ENCODE measurements at places on chromosomes 16 and 17. TPM values are rescaled to one million over a fixed set of nuclear protein-coding genes. Genes with fewer than 3 reads are reported as not detected.

TMIGD1 gene
- not detected for total RNA-seq

- DNase-seq: no peak
Measured at GRCh38 chr16:20918486-20919239, 18.1 kb downstream of the LYRM1 start.

DNA sequence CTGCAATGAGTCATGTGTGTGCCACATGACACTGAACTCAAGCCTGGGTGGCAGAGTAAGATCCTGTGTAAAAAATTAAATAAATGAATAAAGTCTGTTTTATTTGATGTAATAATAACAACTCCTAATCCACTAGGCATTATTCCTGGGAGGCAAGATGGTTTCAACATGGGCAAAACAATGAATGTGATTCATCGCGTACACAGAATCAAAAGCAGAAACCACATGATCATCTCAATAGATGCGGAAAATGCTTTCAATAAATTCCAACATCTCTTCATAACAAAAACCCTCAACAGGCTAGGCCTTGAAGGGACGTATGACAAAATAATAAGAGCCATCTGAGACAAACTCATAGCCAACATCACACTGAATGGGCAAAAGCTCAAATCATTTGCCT, 195.4 kb downstream of the CDH11 start:
- no peak for DNase-seq

DNA sequence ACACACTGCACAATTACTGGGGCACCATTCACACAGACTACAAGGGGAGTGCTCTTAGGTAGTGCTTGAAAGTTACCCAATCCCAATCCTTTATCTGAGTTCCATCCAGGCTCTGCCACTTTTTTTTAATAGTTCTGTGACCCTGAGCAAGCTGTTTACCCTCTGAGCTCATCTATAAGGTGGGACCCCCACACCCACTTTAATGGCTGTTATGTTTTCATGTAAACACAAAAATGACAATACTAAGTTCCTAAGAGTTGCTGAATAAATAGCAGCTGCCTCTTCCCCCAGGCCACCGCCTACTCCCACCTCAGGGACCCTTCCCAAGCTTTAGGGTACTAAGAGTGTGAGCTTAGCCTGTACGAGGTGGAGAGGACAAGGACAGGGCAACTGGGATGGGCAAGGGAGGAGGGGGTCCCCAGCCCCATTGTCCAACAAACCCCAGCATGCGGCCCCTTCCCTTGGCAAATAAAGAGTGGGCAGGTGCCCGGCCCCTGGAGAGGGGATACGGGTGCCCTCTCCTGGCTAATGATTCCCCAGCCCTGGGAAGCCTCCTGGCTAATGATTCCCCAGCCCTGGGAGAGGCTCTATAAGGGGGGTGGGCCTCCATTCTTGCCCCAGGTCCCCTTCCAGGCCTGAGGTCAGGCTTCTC, 14.6 kb downstream of the SLC13A2 start:
- DNase-seq: no peak

- DNase-seq: no peak
Measured at GRCh38 chr17:51740531-51740930, 418.0 kb downstream of the CA10 start.

DNA sequence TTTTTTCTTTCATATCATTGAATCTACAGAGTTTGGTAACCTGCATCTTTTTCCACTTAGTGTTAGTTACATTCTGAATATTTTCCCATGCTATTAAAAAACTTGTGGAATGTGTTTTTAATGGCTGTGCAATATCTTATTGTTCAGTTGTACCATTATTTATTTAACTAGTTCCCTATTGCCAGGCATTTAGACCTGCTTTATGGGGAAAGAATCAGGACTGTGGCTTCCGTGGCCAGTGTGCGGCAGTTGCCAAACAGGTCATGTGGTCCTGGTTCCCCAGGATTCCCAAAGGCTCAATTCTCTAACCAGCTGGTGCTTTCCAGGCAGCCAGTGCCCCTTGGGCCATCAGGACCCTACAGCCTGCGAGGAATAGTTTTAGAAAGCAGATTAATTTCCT, 30.8 kb downstream of the NDEL1 start:
- no peak for DNase-seq

DNA sequence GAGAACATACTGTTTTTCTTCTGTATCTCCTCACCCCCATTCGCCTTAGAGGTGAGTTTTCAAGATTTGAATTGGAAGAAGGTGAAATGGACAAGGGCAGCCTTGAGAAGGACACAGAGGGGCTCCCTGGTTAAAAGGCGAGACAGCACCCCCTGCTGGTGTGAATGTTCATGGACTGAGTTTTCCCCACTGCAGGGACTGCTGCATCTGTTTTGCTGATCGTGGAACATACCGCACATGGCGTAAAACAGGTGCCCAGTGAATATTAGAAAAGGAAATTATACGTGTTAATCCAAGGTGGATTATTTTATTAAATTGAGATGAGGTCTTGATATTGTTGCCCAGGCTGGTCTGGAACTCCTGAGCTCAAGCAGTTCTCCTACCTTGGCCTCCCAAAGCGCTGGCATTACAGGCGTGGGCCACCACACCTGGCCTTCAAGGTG, 54.5 kb downstream of the NDE1 start:
- peak; percentile 75 for DNase-seq

DNA sequence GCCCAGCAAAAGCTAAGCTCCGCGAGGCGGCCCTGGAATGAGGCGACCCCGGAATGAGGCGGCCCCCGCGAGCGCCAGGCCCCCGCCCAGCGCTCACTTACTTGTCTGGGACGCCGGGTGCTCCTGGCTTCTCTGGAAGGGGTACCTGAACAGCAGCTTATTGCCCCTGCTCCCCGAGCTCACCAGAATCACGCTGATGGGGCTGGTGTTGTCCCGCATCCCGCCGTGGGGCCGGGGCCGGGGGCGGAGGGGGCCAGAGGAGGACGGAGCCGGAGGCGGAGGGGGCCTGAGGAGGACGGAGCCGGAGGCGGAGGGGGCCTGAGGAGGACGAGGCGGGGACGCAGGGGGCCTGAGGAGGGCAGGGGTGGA, 440 bp downstream of the NPRL3 start:
- DNase-seq: peak; percentile 41
